Central memory CD8-positive, alpha-beta T cell (primary cell): ENCODE measurements at places on chromosomes 6 and 20.

DNA sequence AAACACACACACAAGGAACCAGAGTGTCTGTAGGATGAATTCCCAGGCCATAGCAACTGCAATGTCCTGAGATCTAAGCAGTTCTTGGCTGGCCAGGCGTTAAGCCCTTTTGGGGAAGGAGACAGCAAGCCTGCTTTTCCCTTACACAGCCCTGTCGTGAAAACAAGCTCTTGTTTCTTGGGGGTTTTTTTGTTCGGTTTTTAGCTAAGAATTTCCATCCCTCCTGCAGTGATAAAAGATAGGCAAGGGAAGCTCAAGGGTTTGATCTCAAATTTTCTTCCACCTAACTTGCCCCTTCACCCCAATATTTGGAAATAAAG, 1.5 kb downstream of the TNFRSF21 start:
- DNase-seq = no peak

DNA sequence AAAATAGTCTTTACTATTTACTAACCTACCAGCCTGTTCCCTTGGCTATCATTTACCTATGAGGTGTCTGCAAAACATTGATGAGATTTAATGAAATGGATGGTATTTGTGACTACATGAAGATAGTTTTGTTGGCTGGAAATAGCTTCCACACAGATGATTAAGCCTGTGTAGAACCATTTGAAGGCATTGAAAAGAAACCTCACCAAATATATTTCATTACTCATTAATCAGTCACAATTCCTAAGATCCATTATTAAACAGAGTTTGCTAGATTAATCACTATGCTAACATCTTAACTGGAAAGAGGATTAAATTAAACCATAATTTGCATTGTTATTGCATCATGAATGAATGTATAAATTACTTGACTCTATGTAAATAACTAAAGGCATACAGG, 560.3 kb downstream of the BMP2 start:
- DNase-seq = no peak

- DNase-seq = no peak
Observed at GRCh38 chr6:80541181-80541580, 434.7 kb downstream of the BCKDHB start.

DNA sequence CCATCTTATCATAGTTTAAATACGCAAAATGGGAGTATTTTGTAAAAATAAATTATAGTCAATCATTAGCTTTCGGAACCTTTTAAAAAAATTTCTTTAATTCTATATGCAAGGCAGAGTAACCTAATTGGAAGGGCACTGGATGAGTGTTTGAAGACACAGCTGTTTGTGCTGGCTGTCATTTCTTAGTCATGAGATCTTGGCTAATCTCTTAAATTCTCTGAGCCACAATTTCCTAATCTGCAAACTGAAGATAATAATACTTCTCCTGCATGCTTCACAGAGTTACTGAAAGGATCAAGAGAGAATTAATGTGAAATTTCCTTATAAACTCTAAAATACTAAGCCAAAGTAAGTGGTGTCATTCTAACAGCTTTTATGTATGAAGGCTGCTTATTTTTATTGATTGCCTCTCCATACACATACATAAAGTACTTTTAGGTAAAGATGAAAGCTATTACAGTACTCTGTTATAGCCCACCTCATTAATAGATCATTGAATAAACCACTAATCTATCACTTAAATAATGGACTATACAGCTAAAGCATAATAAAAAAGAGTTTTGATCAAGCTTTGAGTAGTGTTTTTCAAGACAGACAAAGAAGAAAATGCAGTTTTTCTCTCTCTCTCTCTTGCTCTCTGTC, 383.7 kb upstream of the IRAK1BP1 start:
- DNase-seq = no peak

DNA sequence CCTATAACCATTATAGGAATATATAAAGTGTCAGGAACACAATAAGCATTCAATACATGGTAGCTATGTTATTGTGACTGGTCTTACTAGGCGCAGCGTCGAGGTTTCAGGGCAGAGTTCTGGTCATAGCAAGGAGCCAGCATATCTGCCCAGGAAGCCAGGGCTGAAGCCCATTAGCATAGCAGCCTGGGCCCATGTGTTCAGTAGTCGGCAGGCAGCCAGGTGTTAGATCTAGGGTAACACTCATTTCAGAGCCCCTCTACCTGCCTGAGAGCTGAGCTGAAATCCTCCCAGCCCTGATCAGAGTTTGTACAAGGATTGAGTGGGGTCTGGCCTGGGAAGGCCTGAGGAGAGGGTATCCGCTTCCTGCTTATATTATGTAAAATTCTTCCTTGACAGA, 32.1 kb downstream of the C20orf173 start:
- no peak for DNase-seq

- no peak for DNase-seq
Observed at GRCh38 chr6:106281661-106282060, 43.9 kb downstream of the ATG5 start.

GRCh38 chr20:19380211-19380610, 167.8 kb downstream of the SLC24A3 start:
- DNase-seq = no peak

DNA sequence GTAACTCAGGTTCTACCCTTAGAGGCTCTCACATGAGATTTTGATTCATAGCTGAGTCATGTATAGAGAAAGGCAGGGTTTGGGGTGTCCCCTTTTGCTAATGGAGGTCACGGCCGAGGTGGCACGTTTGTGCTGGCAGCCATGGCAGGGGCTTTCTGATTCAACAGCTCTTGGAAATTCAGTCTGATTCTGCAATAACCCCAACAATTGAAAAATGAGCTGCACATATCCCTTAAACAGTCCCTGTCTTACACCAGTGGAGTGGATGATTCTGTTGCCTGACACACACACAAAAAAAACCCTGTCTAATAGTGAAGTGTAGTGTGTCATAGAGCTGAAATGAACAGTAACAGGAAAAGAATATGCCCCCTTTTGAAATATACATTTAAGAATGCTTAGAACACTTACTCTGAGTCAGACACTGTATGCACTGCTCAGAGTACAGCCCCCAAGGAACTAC, 40.4 kb upstream of the ARG1 start:
- no peak for DNase-seq

- no peak for DNase-seq
Observed at GRCh38 chr6:39386487-39386886, 64.0 kb upstream of the KCNK16 start.

GRCh38 chr20:50292591-50293283, 102.1 kb downstream of the CEBPB start:
- DNase-seq = no peak

GRCh38 chr20:23145281-23145700, 59.2 kb upstream of the CD93 start:
- DNase-seq = no peak

- DNase-seq = no peak
Observed at GRCh38 chr6:21937466-21937865, 343.9 kb downstream of the SOX4 start.

GRCh38 chr20:33653218-33653899, 8.8 kb upstream of the C20orf144 start:
- no peak for DNase-seq

DNA sequence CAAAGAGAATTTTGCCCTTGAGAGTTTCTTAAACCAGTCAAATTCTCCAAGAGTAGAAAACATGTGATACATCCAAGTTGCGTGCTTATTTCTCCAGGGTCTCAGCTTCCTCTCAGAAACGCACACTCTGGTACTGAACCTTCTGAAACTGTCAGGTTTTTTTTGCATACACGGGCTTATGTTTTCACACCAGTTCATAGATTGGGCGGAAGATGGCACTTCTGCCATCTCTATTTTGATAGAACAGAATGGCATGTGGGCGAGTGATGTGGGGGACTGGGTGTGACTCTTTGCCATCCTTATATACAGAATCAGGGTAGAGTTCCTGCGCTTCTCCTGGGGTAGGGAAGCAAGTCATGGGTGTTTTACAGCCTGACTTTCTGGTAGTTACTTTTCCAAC, 56.4 kb downstream of the ADTRP start:
- DNase-seq = no peak
